Hypothalamus (tissue), 51 donors: ENCODE measurements at places on chromosomes 6 and 20.

DNA sequence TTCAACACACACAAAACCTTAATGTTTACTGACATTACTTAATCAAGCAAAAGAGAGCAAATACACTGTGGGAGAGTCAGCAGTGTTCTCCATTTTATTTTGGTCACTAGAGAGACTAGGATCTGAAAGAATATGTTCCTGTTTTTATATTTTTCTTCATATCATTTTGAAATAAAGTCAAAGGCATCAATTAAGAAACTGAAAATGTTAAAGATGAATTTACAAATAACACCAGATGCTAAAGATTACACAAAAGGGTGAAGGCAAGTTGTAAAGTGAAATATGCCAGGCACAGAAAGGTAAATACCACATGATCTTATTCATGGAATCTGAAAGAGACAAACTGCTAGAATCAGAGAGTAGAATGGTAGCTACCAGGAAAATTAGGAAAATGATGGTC is 60.3 kb upstream of the FABP7 start:
- DNase-seq: no peak

GRCh38 chr20:24581443-24582170 is 112.2 kb downstream of the SYNDIG1 start:
- DNase-seq: no peak

DNA sequence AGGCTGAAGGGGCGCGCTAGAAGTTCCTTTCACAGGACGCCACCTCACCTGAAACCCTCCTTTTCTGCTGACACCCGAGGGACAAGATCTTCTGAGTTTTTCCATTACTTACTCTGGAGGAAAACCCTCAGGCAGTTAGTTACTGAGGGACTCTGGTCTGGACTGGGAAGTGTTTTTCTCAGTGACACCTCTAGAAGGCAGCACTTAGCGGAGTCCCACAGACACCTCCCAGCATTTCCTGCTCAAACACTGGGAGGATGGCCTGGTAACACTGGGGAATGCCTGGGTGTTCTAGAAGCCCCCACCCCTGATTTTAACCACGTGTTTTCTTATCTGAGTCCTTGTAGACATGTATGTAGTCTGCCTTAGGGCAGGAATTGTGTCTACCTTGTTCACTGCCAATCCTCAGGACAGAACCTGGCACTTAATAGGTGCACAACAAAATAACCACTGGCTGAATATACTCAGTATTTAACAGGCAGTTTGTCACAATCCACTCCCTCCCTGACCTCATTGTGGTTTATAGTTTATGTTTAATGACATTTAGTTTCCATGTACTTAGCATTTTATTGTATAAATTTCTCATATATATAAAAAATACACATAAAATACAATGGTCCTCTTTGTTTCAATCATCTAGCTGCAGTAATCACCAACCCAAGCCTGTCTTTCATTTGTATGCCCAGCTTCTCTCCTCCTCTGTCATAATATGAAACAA is 4.8 kb downstream of the GSTA3 start:
- no peak for DNase-seq

DNA sequence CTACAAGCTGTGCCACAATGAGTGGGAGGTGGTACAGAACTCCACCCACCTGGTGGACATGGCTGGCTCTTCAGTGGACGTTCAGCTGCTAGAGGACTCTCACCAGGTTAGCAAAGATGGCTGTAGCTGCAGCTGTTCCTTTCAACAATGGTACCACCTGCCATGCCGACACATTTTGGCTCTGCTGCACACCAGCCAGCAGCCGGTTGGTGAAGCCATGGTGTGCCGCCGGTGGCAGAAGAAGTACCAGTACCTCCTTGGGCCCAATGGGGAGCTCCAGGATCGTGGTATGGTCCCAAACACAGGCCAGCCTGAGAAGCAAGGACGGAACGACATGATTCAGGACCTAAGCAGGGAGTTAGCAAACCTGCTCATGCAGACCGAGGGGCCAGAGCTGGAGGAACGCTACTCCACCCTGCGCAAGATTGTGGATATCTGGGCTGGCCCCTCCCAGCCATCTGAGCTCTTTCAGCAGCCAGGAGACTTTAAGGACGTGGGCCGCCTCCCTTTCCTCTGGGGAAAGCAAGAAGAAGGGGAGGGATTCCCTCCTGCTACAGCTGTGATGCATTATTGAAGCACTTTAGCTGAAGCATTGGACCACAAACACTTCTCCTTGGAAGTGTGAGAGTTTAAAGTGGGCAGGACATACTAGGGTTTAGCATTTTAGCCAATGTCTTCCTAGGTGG is 2.8 kb upstream of the ZSWIM1 start:
- no peak for DNase-seq

DNA sequence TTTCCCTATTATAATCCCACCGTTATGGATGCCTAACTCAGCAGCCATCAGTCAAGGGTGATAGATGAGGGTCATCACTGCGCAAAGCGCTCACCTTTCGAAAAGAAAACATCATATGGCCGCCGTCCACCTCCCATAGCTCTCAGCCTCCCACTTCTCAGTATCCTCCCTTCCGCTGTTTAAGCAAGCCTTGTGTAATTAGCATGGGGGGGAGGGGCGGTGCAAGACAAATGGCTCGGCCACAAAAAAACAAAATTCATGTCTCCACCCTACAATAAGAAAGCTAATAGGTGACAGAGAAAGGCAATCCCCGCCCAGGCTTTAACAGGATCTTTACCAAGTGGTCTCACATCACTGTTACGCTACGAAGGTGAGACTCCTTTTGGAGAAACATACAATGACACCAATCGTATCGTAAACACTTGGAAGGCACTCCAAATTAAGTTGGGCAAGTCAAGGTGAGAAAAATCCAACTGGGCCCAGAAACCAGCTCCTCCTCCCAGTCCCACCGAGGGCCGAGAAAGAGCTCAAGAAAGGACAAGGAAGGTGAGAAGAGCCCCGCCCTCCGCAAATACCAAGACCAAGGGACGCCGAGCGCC is 645 bp downstream of the DDX39B start:
- DNase-seq: no peak

GRCh38 chr20:34320861-34321260 is 17.7 kb upstream of the AHCY start:
- DNase-seq: no peak

DNA sequence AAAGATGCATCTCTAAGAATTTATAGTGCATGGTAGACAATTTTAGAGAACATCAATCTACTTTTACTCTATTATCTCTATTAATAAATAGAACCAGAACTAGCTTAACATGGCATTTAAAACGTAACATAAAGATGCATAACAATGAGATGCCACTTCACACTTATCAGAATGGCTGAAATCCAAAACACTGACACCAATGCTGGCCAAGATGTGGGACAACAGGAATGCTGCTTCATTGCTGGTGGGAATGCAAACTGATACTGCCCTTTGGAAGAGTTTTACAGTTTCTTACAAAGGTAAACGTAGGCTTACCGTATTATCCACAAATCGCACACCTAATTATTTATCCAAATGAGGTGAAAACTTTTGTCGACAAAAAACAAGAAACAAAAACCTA is 95.2 kb downstream of the SESN1 start:
- DNase-seq: no peak

- no peak for DNase-seq
Observed at GRCh38 chr6:3311826-3312225, 53.1 kb downstream of the PSMG4 start.

DNA sequence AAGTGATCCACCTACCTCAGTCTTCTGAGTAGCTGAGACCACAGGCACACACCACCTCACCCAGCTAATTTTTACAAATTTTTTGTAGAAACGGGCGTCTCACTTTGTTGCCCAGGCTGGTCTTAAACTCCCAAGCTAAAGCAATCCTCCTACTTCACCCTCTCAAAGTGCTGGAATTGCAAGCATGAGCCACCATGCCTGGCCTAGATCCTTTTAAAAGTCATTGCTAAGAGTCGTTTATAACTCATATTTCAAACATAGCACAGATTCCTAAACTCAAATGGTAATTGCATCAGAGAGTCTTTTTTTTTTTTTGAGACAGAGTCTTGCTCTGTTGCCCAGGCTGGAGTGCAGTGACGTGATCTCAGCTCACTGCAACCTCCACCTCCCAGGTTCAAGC is 7.7 kb upstream of the SAMHD1 start:
- no peak for DNase-seq

DNA sequence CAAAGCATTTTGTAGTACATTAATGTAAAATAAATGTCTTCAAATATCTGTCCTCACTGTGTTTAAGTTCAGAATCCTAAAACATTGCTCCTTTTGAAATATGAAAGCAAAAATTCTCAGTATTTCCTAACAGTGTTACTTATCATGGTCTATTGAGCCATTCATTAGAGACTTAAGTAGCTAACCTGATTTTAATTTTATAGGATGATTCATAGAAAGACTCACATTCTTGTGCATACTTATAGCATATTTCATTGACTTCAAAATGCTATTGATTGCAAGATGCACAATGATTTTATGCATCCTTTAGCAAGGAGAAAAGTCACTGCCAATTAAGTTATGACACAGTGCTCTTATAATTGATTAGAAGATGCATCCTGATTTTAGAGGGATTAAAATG is 85.7 kb downstream of the HIVEP1 start:
- no peak for DNase-seq

DNA sequence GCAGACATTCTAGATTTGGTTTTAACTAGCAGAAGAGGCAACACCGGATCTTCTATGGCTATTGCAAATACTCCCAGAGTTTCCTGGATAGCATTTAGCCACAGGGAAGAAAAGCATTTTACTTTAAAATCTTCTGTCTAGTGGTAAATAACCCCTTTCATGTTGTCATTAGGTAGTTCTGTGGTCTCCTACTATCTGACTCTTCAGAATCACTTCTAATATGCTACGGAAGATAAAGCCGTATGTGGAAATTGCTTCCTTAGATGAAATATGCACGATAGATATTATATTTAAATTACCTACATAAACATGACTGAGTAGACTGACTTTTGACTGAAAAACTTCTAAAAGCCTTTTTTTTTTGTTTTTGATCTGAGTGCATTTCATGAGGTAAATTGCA is 759 bp downstream of the CRISP3 start:
- no peak for DNase-seq

DNA sequence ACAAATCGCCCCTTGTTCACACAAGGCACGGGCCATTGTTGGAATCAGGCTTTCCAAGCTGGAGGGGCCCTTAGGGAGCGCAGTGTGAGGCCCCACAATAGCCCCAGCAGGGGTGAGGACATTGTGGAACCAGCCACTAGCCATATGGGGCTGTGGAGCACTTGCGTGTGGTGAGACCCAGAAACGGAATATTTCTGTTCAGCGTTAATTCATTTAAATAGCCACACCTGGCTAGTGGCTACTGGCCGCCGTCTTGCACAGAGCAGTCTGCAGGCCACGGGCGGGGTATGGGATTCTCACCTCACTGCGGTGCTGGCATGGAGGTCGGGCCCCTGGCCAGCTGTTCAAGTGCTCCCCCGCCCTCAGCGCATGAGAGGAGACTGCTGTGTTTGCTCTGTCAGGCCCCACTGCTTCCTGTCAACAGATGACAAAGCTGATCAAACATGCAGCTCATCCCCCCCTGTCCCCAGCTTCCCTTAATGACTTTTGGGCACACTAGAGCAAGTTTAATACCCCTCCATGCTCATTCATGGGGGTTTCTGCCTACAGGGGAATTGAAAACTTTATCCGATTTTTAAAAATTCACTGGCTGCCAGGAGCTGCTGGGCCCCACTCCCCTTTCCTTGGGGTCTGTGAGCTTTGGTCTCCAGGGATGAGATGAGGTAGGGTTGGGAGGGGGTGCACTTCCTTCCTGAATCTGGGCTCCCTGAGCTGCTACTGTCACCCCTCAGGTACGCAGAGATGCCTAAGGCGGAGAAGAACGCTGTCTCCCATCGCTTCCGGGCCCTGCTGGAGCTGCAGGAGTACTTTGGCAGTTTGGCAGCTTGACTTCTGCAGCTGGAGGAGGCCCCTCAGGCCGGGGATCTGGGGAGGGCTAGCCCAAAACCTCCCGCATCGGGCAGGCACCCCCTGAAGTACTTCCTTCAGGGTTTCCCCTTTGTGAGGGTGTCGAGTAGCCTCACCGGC is 13.6 kb downstream of the ITPA start:
- no peak for DNase-seq

GRCh38 chr6:167528239-167528638 is 203.4 kb downstream of the TTLL2 start:
- no peak for DNase-seq

- DNase-seq: no peak
Observed at GRCh38 chr6:18053555-18054445, 66.4 kb upstream of the KIF13A start.

GRCh38 chr6:137892271-137892708 is 25.2 kb downstream of the TNFAIP3 start:
- no peak for DNase-seq

DNA sequence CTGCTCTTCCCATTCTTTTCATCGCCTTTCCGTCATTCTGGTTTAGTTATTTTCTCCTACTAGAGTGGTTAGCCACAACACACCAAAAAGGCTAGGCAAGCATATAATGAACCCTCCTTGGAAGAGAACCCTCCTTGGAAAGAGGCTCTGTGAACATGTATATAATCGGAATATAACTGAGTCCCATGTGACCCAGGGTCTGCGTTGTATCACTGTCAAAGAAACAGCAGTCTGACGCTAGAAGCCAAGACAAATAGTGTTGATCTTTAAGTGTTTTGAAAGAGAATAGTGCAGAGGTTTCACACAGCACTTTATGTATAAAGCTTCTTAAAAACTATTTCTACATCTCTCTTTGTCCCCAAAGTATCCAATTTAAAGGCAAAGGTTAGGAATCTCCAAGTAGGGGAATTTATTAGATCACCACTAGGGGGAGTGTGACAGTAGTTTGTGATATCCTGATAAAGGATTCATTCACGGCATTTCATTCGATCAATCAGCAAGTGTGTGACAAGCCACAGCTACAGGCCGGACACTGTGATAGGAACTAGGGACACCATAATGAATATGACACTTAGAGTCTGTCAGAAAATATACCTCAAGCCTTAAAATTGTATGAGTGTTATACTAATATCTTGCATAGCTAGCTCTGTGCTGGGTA is 395.3 kb downstream of the CD109 start:
- no peak for DNase-seq

GRCh38 chr6:81640126-81640525 is 112.4 kb downstream of the TENT5A start:
- no peak for DNase-seq

- DNase-seq: peak; percentile 36
Observed at GRCh38 chr6:4776493-4777393, 539 bp downstream of the CDYL start.

- DNase-seq: no peak
Observed at GRCh38 chr6:44642349-44642748, 254.8 kb downstream of the CDC5L start.

GRCh38 chr6:167761794-167762258 is 64.9 kb upstream of the AFDN start:
- no peak for DNase-seq

DNA sequence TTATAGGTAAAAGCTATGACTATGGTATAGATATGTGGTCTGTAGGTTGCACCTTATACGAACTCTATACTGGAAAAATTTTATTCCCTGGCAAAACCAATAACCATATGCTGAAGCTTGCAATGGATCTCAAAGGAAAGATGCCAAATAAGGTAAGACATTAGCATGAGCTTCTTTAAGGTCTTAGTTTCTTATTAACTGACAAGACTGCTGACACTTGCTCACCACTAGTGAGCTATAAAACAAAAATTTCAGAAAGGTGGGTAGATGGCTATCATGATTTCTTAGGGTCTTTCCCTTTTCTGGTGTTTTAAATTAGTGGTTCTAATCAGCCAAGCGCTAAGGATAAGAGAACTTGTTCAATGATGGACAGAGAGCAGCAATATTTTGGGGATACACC is 21.9 kb downstream of the FAM217A start:
- DNase-seq: no peak

GRCh38 chr20:63885264-63886053 is 9.5 kb upstream of the DNAJC5 start:
- no peak for DNase-seq
